ENCODE measurements at places on chromosomes 5 and 9.
A peak's percentile ranks its signal among the peaks of the same experiment; 100 is the strongest.

DNA sequence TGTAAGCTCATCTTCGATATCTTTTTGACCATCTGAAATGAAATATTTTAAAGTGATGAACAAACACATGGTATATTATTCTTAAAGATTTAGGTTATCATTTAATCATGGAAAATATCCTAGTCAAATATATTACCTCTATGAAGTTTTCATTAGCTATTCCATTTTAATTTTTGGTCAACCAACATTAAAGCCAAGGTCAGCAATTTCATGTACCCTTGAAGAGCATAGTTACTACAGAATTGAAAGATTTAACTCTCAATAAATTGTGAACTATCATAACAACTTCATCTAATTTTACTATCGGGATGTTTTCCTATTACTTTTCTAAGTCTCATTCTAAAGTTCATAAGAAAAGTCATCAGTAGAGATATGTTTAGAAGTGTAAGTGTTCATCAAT is 492.6 kb downstream of the CTNND2 start:
- no peak for DNase-seq

- DNase-seq = no peak
These were observed 17.3 kb downstream of the EXOC3 start for GRCh38 chr5:460273-460625.

GRCh38 chr9:77417566-77417965 is 230.6 kb downstream of the GNA14 start:
- DNase-seq = no peak

- DNase-seq = no peak
These were observed 32.3 kb downstream of the ERCC6L2 start for GRCh38 chr9:95907794-95908193.

DNA sequence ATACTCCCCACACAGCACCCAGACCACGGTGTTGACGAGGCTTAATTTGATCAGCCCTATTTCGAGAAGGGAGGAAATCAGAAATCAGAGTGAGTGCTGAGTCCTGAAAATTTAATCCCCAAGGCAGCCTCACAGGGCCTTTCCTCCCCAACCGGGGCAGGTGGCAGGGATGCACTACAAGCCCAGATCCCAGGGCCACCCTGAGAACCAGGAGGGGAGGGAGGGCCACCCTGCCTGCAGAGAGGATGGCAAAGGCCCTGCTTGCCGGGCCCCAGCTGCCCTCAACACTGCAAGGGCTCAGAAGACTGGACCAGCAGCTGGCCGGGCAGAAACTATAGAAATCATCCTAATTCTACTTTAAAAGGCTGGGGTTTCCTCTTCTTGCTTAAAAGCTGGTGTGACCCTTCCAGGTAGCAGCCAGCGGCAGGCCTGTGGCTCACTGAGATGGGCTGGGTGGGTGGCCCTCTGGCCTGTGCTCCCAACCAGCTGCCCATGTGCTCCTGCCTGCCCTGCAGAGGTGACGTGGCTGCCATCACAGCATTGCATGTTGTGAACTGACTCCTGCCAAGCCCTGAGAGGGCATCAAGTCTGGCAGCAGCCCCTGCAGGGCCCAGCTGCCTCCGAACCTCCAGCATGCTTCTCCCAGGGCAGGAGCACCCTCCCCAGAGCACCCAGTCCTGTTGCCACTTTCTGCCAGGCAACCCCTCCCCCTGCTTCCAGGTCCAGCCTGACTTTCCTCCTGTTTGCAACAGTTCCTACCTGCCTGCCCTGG is 122.8 kb downstream of the ADAMTS2 start:
- DNase-seq = no peak

- no peak for DNase-seq
These were observed 253 bp downstream of the SLC12A2 start for GRCh38 chr5:128083811-128084227.

GRCh38 chr9:27078685-27079084 is 30.3 kb upstream of the TEK start:
- no peak for DNase-seq

DNA sequence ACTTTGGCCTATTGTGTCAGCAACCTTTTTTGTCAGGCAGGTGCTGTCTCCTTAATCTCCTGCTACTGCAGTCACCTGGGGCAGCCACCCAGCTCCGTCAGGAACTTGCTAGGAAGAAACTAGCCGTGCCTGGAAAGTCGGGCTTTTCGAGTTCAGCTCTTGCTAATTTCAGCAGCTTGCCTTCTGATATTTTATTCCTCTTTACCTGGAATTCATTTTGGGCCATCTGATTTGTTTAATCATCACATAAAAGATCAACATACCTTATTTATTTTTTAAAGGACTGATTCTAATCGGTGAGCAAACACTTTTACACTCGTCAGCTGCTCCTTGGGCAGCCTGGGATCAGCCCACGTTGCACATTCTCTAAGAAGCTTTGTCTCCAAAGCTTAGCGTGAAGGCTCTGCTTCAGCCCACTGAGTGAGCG is 42.2 kb downstream of the PRLR start:
- no peak for DNase-seq

DNA sequence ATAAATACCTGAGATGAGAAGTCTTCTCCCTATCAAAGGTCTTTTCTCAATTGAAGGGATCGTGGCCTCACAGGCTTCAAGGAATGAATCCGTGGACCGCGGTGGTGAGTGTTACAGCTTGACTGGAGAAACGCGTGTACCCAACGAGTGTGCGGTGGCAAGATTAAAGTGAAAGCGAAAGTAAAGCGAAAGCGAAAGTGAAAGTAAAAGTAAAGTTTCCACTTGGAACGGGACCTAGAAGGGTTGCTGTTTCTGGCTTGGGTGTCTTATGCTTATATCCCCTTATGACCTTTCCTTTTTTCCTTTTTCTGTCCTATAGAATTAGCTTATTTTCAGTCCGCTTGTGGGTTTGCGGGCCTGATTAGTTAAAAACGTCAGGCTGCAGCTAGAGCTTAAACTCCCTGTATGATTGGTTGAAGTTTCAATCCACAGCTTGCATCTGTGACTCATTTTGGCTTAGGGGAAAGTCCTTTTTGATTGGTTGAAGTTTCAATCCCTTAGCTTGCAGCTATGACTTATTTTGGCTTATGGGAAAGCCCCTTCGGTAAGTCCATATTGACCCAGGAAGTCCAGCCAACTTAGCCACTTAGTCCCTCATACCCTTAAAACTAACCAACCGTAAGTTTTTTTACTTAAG is 924.3 kb upstream of the CDH10 start:
- DNase-seq = no peak

- DNase-seq = no peak
These were observed 381.1 kb downstream of the ZNF608 start for GRCh38 chr5:124365361-124365801.

DNA sequence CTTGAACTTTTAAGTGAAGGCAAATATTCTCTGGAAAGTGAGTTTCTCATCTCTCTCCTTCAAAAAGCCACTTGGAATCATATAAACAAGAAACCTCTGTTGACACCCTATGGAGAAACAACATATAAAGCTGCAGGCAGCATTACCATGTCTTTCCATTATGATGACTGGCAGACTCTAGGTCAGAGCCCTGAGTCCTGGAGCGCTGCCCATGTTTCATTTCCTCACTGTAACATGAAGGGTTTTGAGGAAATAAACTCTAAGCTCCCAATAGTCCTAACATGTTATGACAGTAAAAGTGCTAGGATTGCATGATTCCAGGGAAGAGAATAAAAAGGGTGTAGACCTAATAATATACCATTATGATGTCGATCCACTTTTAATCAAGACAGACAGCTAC is 220.6 kb downstream of the CTNND2 start:
- DNase-seq = no peak

GRCh38 chr5:612498-613424 is 621 bp downstream of the CEP72 start:
- no peak for DNase-seq

- DNase-seq = no peak
These were observed 147.5 kb upstream of the RUSC2 start for GRCh38 chr9:35342221-35342958.

DNA sequence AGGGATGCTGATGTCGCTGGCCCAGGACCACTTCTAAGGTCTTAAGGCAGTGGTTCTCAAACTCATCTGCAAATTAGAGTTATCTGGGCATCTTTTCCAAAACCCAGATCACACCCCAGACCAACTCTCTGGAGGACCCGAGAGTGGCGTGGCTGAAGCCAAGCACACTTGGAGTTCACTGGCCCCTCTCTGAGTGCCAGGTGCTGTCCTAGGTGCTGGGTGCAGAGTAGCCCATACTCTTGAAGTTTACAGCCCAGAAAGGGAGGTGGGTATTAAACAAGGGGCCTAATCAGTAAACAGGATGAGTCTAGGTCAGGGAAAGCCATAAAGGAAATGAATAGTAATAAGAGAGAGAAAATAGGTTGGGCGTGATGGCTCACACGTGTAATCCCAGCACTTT is 17.6 kb downstream of the CAMK2A start:
- DNase-seq = no peak

DNA sequence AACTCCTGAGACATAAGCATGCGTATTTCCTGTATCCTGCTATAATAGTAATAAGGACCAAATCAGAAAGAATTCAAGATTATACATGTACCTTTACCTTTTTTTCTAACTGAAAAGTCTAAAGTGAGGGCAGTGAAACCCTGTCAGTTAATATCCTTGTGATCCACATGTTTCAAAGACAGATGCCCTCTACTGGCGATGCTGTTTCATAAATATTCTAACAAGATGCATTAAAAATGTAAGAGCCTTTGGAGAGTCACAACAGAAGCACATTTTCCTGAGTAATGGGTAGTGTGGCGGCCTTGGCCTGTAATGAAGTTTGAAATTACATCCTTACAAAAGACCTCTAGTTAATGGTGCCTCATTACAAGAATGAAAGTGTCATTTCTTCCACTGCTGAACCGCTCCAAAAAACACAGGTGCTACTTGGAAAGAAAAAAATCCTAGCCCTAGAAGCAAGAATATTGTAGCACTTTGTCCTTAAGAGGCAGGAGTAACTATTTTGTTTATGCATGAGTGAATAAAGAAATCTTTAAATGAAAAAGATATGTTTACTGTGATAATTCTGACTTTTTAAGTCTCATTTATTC is 232.6 kb downstream of the EPB41L4A start:
- DNase-seq = no peak

DNA sequence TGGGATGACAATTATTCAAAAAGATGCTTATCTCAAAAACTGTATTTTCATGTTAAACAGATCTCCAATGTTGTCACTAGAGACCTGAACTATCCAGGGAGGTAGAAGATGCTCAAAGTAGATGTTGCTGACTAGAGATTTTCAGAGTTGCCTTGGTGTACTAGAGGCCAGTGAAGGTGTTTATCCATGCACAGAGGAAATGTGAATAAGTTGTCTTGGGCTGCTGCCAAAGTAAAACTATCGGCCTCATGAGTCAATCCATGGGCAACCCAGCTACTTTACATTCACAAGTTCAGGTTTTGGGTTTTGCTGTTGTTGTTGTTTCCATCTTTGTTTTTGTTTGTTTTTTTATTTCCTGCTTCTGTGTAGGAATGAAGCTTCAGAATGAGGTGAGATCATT is 141.1 kb upstream of the RANBP3L start:
- DNase-seq = no peak

DNA sequence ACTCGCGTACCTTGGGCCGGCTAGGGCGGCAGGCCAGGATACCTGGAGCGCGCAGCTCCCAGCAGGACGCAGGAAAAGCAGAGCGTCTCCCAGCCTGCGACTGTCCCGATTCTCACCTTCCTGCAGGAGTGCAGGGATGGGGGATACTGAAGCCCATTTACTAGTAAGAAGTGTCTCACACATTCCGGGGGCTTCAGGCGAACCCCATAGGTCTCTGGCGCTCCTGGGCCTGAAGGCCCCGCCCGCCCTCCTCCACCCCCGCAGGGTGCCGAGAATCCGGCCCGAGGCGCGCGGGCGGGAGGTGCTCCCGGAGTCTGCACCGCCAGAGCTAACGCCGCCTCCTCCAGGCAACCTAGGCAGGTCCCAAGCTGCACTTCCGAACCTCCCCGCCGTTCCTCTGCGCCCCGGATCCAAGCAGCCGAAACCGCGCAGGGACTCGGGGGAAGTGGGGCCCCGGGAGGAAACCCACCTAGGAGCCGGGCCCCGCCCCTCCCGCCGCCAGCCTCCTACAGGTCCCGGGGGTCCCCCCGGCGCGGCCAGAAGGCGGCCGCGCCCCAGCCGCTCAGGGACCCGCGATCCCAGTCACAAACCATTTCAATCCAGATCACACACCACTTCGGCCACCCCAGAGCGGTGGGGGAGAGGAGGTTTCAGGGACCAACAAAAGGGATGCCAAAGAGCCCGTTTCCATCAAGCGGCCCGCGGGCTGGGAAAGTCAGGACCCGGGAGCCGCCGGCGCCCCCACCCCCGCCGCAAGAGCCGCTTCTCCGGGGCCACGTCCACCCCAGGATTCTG is 1.2 kb downstream of the ROR2 start:
- no peak for DNase-seq

GRCh38 chr5:82597437-82597836 is 319.3 kb upstream of the RPS23 start:
- DNase-seq = no peak

DNA sequence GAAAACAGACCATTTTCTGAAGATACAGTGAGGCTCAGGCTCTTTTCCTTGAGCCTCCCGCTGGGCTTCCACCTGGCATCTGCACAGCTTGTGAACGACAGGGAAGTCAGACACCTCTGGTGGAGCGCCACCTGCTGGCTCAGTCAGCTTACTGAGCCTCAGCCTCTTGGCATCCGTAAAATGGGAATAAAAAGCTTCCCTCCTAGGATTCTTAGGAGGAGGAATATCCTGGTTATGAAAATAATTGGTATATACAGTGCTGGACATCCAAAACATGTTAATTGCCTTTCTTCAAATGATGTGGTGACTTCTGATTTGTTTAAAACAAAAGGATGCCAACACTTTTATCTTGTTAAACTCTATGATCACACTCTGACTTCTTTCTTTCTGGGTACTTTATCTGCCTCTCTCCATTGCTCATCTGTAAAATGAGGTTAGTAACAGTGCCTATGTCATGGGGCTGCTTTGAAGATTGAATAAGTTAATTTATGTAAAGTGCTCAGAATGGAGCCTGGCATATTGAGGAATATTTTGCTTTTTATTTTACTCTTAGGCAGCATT is 67.5 kb downstream of the MAMDC2 start:
- DNase-seq = peak; percentile 70

- DNase-seq = peak; percentile 87
These were observed 215.5 kb downstream of the PDZD2 start for GRCh38 chr5:31854181-31855133.

DNA sequence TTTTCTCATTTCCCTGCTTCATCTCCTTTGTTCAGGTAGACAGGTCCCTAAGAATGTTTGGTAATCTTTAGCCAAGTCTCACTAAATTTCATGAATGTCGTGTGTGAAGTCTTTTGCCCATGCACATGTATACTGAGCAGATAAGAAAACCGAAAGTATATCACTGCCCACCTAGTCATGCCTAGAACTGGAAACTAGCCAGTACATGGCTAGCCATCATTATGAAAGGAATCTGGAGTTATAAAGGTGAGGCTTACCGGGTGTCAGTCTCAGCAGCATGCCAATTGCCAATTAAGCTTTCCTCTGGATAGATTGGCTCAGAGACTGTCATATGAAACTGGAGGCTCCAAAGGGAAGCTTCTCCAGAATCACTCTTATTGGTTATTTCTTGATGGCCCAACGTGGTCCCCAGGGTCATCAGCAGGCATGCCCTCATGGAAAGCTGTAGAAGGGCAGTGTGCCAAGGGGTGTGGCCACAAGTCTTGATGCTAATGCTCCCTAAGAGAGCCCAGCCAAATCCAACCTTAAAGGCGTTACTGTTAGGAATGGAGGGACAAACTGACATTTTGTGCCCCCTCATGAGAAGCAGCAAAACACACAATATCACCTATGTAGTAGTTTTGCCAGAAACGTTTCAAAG is 307.3 kb upstream of the PIK3R1 start:
- DNase-seq = no peak

- no peak for DNase-seq
These were observed 16.1 kb upstream of the RAB14 start for GRCh38 chr9:121217609-121218292.

GRCh38 chr5:67900514-67900913 is 315.0 kb upstream of the PIK3R1 start:
- no peak for DNase-seq
